ENCODE measurements at places on chromosomes 16 and 17.
A peak's percentile ranks its signal among the peaks of the same experiment; 100 is the strongest.

DNA sequence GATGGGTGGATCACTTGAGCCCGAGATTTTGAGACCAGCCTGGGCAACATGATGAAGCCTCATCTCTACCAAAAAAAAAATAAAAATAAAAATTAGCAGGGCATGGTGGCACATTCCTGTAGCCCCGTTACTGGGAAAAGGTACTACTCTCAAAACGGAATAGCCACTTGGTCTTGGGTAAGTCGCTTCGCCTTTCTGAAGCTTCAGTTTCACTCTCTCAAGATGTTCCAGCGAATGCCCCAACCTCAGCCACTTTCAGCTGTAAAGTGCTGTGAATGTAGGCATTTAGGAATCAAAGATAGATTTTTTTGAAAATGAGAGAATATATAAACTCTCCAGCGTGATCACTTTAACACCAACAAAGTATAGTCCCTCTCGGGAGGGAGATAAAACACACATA is 154.1 kb upstream of the HS3ST3A1 start:
- DNase-seq, result no peak

GRCh38 chr16:78770353-78771091 is 671.1 kb downstream of the WWOX start:
- DNase-seq, result no peak

- DNase-seq, result no peak
Measured at GRCh38 chr17:12731839-12732238, 57.5 kb upstream of the ARHGAP44 start.

GRCh38 chr17:34997355-34997862 is 17.1 kb downstream of the LIG3 start:
- DNase-seq, result peak; percentile 55

- DNase-seq, result no peak
Measured at GRCh38 chr17:55134486-55135157, 130.1 kb upstream of the HLF start.

DNA sequence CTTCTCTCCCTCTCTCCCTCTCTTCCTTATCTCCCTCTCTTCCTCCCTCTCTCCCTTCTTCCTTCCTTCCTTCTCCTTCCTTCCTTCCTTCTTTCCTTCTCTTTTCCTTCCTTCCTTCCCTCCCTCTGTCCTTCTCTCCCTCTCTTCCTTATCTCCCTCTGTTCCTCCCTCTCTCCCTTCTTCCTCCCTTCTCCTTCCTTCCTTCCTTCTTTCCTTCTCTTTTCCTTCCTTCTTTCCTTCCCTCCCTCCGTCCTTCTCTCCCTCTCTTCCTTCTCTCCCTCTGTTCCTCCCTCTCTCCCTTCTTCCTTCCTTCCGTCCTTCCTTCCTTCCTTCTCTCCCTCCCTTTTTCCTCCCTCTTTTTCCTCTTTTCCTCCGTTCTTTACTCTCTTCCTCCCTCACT is 38.6 kb downstream of the HS3ST4 start:
- no peak for DNase-seq

GRCh38 chr17:79156463-79157095 is 82.0 kb downstream of the ENGASE start:
- no peak for DNase-seq

DNA sequence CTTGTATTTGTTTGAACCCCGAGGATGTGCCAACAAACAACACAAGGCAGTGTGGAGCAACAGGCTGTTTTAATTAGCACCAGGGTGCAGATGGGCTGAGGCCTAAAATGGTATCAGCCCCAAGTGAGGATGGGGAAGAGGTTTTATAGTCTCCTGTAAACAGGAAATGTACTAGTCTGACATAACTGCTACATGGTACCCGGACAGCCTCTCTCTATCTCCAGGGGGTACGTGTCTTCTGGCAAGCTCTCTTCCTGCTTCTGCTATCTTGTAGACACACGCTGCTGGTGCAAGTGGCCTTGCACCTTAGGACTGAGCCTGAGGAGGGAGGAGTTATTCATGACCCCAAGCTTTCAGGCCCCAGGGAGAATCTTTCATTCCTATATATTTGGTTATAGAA is 2451.0 kb downstream of the TP53TG3F start:
- DNase-seq, result no peak

DNA sequence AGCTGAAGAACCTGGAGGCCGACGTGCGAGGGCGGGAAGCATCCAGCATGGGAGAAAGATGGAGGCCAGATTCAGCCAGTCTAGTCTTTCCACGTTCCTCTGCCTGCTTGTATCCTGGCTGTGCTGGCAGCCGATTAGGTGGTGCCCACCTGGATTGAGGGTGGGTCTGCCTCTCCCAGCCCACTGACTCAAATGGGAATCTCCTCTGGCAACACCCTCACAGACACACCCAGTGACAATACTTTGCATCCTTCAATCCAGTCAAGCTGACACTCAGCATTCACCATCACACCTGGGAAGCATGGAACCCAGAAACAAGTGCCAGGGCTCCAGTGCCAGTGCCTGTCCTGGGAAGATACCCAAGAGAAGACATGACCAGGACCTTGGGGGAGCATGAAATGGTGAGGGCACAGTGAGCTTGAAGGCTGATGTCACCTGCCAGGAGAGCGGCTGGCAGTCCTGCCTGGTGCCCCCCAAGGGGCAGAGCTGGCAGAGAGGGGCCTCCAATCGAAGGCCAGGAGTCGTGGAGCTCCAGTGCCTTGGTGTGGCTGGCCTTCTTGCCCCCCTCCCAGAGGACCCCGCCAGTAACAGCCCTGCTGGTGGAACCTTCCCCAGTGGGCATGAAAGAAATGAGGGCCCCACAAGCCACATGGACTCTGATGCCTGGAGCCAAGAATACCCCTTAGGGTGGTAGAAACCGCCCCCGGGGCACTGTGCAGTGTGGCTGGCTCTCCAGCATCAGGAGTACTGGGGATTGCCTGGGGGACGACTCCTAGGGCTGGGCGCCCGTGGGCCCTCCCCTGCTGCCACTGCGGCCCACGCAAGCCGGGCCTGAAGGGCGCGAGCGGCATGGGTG is 643 bp upstream of the NPB start:
- DNase-seq, result no peak

DNA sequence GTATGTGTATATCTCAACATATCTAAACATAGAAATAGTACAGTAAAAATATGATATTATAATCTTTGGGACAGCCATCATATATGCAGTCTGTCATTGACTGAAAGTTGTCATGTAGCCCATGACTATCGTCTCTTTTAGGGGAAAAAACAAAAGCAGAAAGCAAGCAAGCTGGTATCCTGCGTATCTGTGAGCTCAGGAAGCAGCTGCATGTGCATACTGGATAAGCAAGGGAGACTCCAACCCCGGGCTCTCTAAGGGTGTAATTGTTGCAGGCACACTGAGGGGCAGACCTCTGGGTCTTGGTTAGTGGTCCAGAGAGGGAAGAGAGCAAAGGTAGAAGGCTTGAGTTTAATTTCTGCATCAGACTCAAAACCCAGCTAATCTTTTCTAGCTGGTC is 581.1 kb downstream of the MAF start:
- no peak for DNase-seq

DNA sequence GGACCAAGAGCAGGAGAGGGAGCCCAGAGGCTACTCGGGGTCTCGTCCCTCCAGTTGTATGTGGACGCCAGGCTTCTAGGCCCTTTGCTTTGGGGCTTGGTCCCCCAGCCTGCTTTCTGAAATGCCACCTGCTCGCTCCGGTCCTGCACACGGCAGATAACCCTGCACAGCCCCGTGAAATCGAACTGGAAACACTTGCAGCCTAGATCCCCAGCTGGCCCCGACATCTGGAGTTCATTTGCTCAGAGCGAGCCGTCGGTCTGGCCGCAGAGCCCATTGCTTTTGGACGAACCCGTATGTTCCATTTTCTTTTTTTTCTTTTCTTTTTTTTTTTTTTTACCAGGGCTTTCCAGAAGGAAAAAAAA is 22.9 kb downstream of the C1QTNF1 start:
- no peak for DNase-seq

DNA sequence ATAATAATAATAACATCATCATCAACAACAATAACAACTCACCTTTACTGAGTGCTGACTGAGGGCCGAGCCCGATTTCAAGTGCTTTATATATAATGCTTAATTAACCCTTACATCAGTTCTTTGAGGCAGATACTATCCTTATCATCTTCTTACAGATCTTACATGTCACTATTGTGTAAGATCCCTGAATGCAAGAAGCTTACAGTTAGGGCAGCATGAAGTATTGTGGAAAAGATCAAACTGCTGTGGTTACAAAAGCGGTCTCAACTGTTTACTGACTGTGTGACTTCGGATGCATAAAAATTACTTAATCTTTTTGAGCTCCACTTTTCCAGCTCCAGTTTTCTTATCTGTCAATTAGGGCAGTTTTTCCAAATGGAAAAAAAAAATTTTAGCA is 3.3 kb downstream of the VAT1 start:
- no peak for DNase-seq

GRCh38 chr17:21458054-21458453 is 81.9 kb downstream of the KCNJ12 start:
- no peak for DNase-seq

GRCh38 chr16:11640987-11641817 is 27.1 kb upstream of the SNN start:
- peak; percentile 38 for DNase-seq

- DNase-seq, result no peak
Measured at GRCh38 chr16:17031484-17032268, 439.1 kb downstream of the XYLT1 start.

DNA sequence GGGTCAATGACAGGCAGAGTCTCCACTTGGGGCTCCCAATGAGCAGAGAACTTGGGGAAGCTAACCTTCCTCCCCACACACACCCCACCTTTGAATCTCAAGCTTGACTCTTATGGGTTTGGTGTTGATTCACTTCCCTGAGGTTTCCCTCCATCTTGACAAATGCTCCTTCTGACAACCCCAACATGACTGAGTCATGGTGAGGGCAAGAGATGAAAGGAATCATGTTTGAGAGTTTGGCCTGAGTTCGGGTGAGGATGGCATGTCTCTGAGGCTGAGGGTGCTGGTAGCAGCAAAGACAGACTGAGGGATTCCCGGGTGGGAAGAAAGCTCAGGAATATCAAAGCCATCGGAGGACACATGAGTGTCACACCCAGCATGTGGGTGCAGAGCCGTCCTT is 18.7 kb downstream of the KRT9 start:
- no peak for DNase-seq

DNA sequence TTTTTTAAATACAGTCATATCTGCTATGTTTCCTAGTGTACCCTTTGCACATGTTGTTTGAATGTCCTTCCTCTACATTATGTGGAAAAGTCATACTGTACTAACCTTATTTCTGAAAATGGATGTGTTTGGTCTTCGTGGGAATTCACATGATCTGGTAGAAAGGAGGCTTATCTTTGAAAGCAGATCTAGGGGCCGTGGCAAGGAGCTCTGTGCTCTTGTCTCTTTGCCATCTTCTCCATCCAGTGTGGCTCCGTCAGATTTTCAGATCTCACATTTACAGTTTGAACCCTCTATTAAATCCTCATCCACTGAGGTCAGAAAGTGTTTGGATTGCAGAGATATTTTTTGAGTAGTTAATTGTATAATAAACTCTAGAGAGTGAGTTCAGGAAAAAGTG is 32.9 kb downstream of the MAP2K4 start:
- no peak for DNase-seq

GRCh38 chr17:78063489-78063888 is 65.1 kb downstream of the TMC6 start:
- DNase-seq, result no peak
